ENCODE measurements at places on chromosomes 5 and 9.

GRCh38 chr5:9553561-9553960 is 7.7 kb upstream of the SEMA5A start:
- no peak for DNase-seq

DNA sequence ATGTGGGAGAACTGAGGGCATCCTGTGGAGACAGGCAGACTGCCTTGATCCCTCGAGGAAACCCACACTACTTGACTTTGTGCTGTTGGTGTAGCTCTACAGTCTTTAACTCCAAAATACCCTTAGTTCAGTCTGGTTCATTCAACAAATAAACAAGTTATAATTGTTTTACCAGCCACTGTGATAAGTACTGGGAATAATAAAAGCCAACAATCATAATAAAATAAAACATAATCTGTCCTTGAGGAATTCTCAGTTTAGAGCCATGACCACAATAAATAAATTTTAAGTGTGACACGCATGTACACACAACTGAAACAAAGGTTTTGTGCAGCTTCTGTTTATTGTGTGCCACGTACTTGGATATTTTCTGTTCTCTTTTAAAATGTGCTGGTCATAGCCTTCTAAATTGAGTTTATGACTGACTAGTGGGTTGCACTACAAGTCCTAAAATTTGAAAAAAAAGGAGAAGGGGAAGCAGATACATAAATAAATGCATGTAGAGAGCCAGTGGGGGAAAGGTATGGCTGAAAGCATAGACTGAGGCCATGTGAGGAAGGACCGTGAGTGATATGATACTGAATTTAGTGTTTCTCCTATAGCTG is 6.2 kb upstream of the SCAMP1 start:
- no peak for DNase-seq

DNA sequence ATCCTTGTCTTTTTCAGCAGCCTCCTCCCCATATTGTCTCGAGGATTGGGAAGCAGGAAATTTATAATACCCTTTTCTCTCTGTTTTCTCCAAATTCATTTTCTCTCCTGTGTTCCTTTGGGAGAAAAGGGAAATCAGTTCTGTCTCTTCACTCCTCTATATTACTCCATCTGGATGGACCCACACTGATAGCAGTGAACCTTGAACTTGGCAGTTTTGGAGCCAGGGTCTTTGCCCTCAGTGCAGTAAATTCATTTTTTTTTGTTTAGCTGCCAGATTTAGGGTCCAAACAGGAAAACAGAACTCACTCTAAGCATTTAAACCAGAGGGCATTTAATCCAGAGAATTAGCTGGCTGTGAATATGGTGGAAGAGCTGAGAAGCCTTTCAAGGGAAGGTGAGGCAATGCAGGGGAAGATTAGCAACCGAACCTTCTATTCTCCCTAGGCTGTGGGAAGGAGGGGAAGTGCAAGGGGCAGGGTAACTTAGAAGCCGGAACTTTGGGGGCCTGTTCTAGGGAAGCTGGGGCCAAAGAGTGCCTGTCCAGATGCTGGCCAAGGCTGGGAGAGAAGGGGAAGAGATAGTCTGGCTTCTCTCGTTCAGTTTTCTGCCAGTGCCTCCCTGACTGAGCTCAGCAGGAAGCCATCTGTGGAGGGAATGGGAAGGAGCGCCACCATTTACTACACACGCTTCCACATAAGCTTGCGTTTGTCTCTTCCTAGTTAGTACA is 16.3 kb upstream of the NPR2 start:
- DNase-seq, result no peak

DNA sequence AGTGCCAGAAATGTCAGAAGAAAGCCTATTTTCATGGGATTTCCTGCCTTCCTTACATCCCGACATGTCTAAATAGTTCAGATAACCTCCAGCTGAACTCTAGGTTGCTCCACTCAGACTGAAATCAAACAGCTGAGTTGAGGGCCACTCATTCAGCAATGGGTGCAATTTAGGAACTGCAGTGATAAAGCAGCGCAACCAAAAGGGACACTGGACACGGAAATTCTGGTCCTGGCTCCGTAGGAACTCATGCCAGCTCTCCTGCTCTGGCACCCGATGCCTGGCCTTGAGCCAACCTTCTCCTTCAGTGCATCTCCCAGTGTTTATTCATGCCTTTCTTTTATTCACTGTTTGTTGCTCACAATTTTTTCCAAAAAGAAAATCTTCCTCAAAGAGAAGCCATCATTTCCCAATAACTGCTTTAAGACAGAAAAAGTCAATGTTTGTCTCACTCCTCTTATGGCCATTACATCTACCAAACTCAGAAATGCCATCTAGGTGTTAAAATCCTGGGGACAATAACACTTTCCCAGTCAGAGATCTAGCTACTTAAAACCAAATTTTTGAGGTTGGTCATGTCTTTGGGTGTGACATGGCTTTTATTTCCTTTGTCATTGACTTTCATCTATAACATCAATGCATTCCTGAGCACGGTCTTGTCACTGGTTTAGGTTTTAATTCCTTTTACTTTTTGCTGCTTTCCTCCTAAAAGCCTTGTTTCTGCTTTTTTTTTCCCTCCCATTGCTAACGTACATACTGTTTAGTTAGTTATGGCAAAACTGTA is 126.9 kb downstream of the PDE4D start:
- DNase-seq, result no peak

DNA sequence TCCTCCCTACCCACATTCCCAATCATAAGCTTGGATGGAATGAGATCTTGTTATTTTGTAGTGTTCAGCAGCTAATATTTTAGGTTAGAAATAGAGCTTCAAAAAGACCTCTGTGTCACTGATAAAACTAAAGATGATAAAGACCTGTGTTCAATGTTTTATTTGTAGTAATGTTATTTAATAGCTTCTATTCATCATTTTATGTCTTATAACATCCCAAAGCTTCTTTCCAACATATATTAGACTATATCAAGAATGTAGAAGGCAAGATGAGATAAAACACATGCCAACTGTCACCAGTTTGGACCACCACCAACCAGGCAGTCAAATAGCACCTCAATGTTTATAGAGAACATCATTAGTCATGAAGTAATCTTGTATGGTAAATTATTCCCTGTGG is 409.5 kb upstream of the ITGA1 start:
- no peak for DNase-seq
